ENCODE measurements at places on chromosomes 16 and 17. TPM values are rescaled to one million over a fixed set of nuclear protein-coding genes. Genes with fewer than 3 reads are reported as not detected.

The INTS2 gene
- total RNA-seq, result 18.7 TPM

The PRR35 gene
- not detected for total RNA-seq

The CCL1 gene
- total RNA-seq, result not detected

The HOXB6 gene
- not detected for total RNA-seq

Data from CD4-positive, alpha-beta memory T cell (primary cell).